ENCODE measurements at places on chromosomes 5 and 9.

GRCh38 chr9:10721301-10721700 is 108.5 kb upstream of the PTPRD start:
- no peak for DNase-seq

DNA sequence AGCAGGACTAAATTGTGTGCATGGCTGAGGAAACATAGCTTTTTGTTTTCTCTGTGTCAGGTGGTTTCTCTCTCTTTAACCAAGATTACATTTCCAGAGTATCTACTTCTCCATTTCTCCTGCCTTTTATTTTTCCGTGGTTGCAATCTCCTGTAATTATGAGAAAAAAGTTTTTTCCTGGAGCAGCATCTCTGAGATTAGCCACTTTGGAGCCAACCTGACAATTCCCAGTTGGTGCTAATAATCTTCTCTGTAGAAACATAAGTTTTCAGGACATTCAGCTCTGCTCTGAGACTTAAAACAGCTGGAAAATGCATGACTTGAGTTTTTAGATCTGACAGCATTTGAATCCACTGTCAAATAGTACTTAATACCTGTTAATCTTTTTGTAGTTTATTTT is 67.1 kb upstream of the GAS1 start:
- DNase-seq, result no peak

DNA sequence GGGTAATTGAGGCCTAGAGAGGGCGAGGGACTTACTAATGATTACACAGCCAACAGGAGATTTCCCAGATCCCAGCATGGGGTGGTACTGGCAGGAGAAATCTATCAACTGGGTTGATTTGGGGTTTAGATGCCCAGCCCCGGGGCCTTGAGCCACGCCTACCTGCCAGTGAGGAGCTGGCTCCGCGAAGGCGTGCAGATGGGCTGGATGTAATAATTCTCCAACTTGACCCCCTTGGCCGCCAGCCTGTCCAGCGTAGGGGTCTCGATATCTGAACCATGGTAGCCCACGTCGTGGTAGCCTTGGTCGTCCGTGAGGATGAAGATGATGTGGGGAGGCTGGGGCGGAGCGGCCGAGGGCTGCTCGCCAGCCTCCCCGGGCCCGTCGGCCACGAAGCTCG is 804 bp downstream of the ARSI start:
- no peak for DNase-seq

GRCh38 chr5:132714456-132715307 is 22.7 kb downstream of the KIF3A start:
- no peak for DNase-seq

DNA sequence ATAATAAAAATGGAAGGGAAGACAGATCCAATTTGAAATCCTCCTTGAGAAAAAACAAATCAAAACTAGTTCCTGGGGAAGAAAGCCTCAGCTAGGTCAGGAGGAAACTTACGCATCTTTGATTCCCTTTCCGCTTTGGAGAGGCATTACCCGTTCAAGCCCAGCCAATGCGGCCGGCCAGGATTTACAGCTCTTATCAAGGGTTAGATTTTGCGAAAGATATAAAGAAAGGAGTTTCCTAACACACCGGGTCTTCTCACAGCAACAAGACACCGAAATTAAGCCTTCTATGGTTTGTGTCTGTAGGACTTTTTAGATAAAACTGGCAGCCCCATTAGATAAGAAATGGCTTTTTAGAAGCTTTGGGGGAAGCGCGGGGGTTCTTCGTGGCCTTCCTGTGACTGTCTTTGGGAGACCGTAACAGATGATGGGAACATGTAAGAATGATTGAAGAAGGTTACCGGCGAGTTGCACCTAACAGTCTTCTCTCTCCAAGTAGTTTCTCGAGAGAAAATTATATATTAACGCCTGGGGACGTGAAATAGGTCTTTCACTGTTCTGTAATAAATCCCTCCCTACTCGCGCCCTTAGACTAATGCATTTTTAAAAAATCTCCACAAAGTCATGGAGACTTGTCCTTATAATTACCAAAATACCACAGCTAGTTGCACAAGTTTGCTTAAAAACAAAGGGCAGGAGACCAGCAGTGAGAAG is 1.3 kb upstream of the ISL1 start:
- DNase-seq, result no peak

GRCh38 chr5:167485061-167485774 is 806.2 kb upstream of the WWC1 start:
- no peak for DNase-seq

GRCh38 chr9:122192261-122192875 is 32.7 kb downstream of the MORN5 start:
- no peak for DNase-seq

- no peak for DNase-seq
These were observed 20.5 kb upstream of the SHB start for GRCh38 chr9:38089387-38090165.

DNA sequence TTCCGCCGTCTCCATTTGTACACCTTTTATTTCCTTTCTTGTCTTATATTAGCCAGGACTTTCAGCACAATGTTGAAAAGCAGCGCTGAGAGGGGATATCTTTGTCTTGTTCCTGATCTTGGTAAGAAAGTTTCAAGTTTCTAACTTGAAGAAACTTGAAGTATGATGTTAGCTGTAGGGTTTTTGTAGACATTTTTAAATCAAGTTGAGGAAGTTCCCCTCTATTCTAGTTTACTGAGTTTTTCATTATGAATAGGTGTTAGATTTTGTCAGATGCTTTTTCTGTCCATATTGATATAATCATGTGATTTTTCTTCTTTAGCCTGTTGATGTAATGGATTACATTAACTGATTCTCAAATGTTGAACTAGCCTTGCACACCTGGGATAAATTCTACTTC is 425.7 kb downstream of the PIK3R1 start:
- no peak for DNase-seq

DNA sequence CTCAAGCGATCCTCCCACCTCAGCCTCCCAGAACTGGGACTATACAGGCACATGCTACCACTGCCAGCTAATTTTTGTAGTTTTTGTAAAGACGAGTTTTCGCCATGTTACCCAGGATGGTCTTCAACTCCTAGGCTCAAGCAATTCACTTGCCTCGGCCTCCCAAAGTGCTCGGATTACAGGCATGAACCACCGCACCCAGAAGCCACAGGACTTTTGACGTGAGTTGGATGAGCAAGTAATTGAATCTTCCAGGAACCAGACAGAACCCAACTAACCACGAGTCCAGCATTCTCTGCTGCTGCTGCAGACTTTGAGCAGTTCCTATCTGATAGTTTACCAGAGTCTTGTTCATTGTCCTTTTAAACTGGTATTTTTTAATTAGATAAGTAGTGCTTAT is 9.6 kb upstream of the ATP6V0E1 start:
- no peak for DNase-seq

DNA sequence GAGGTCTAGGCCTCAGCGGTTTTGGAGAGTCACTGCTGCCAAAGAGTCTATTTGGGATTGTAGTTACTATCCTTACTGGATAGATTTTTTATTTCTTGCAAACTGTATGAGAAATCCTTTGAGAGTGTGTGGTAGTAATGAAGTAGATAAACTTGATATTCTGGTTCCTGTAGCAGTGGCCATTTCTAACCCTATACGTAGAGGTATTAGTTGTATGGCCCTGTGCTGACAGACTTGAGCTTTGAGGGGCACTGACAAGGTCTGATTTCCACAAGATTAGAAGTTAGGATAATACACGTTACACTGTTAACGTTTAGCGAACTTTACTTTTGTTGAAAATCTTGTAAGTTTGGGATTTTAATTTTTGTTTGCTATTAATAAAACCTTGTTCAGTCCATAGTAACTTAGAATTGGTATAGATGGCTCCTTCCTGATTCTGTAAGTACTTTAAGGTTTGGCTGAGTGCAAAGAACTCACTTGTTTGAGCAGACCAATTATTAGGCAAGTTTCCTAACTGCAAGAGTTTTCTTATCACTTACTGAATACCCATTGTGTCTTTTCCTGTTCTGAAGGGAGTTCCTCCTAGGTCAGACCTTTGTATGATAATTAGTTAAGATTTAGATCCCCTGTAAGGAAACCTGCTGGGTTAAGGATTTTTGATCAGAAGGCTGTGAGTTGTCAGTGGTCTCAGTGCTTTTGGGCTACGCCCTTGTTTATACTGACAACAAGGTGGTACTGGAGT is 31.4 kb downstream of the GCNT1 start:
- no peak for DNase-seq

- DNase-seq, result peak; percentile 77
These were observed 31.4 kb downstream of the ANXA6 start for GRCh38 chr5:151126199-151126645.

DNA sequence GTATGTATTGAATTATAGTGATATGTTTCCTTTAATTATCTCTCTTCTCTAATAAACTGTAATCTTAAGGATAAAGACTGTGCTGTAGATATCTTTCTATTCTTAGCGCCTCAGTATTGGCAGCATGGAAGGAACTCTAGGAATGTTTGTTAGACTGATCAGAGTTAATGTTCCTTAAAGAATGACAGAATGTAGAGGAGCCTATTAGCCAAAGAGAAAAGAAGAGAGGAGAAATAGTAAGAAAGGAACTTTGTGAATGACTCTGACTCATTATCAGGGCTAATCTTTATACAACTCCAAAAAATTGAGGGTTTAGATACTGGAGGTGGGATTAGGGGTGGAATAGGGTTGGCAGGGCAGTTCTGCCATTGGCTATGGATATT is 59.0 kb upstream of the NUDT12 start:
- DNase-seq, result no peak

DNA sequence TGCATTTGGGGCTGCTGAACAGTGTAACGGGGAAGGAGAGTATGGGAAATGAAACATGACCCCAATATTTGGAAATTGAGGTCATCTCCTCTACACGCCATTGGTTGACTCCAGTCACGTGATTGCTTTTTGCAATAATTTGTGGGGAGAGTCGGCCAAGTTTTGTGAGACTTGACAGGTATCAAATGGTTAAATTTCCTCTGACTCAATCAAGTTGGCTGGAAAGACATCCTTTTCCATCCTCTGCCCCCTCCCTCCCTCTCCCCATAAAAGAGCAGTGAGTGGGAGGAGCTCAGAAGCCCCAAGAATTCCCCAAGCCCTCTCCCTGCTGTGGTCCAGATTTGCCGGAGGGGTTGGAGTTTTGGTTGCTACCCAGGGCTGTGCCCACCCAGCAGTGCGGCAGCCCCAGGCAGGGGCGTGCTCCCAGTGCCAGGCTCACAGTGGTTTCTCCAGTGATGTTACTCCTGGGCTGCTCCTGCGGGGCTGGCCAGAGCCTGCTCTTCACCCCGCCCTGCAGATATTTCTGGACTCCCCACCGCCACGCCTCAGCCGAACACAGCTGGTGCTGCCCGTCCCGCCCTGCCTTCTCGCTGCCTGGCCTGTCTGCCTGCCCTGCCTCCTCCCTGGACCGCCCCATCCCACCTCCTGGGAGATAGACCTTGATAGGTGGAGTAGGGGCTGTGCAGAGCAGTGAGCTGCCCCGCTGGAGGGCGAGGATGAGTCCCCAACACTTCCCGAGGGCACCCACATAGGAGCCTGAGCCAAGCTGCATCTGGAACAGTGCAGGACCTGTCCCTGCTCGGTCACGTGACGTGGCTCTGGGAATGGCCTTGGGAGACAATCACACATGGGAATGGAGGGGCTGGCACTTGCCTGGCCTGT is 3.4 kb downstream of the COL5A1 start:
- DNase-seq, result no peak

DNA sequence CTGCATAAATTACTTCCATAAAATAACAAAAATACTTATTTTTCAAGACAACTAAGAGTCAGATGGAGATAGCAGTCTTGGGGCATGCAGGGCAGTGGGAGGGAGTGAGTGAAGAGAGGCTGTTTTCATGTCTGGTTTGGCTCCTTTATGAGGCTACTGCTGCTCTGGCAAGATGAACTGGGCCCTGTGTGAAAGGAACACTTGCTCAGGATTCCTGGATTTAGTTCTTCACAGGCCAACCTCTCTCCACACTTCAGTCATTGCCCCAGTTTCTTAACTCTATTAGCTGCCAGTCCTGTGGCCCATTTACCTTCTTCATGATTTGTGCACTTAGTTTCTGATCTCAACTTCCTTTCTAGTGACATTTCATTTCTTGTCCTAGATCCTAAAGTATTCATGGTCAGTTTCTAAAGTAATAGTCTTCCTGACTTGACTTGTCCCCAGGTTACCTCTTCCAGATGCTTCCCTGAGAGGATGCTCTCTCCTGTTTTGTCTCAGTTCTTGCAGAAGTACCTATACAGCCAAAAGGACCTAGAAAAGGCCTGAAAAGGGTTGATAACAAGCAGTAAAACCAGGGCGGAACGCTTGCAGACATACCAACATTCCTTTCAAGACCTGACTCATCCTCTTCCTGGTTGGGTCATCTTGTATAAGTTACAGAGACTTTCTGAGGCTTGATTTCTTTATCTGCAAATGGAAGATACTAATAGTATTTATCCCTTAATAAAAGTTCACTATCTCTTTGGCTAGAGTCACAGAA is 77.0 kb upstream of the ZFAND5 start:
- DNase-seq, result no peak

GRCh38 chr5:1749346-1750124 is 50.1 kb downstream of the MRPL36 start:
- no peak for DNase-seq

GRCh38 chr9:126217797-126218196 is 108.8 kb upstream of the MVB12B start:
- DNase-seq, result no peak

DNA sequence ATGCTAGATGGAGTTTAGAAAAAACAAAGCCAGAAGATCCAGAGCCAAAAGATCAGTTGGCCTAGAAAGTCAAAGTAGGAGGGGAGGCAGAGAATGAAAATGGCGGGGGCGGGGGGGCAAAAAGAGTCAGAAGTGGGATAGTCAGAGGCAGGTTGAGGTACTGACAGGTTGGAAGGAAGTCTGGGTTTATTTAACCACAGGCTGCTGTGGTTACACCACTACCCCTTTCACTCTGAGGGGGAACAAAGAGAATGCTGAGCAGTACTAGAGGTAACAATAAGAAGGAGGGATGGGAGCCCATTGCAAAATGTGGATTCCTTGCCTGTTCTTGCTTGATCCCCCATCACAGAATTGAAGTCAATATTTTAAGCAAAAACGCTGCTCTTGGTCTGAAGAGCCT is 111.8 kb downstream of the CAVIN4 start:
- DNase-seq, result no peak

- DNase-seq, result no peak
These were observed 59.0 kb downstream of the CWC27 start for GRCh38 chr5:64827703-64828102.

DNA sequence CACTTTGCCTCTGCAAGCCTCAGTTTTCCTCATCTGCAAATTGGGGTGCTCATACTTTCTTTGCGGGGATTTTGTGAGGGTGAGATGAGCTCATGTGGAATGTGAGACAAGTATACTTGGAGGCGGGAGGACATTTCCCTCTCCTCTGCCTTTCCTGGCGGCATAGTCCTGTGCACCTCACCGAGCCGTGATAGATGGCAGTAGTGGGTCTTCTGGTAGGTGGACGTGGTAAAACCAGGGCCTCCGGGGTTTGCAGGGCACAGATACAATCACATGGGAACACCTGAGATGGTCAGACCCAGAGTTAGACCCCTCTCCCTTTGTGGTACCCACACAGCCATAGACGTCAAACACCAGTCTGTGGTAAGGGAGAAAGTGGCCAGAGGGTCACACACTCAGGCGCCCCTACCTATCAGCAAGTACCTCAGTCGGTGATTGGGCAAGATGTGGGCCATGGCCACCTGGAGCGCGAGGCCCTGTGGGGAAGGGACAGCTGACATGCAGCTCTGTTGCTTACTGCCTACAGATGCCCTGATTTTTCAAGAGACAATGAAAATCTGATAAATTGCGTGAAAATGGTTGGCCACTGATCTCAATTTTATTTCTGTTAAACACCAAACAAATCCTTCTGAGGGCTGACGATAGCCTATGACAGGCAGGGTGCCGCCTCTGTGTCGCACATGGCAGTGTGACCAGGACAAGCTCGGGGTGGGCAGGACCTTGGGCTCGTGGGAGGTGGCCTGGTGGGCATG is 9.9 kb downstream of the ERGIC1 start:
- no peak for DNase-seq
